ENCODE measurements at places on chromosomes 4 and X.
A peak's percentile ranks its signal among the peaks of the same experiment; 100 is the strongest.

DNA sequence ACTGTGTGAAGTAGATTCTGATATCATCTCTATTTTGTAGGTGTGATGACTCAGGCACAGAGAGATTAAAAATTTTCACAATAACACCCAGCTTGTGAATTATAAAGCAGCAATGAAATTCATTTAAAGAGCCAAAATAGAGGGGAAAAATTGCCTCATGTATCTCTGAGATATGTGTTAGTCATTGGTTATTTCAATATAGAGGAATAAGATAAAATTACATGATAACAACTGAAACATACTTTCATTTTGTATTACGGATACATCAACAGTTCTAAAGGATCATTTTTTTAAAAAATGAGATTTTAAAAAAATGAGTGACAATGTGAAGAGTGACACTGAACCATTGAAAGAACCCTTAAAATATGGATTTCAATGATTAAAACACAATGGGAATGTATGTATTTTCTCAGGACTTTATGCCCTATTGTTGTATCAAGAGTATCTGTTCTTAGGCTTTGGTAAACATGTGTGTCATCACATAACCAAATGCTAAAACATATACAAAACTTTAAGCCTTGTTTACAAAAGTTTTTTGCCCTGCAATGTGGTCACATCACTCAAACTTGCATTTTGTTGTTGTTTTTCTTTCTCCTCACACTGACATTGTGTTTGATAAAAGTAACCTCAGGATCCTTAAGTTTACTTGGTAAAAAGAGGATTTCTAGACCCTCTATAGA, 221.3 kb downstream of the ANTXR2 start:
- DNase-seq, result no peak

DNA sequence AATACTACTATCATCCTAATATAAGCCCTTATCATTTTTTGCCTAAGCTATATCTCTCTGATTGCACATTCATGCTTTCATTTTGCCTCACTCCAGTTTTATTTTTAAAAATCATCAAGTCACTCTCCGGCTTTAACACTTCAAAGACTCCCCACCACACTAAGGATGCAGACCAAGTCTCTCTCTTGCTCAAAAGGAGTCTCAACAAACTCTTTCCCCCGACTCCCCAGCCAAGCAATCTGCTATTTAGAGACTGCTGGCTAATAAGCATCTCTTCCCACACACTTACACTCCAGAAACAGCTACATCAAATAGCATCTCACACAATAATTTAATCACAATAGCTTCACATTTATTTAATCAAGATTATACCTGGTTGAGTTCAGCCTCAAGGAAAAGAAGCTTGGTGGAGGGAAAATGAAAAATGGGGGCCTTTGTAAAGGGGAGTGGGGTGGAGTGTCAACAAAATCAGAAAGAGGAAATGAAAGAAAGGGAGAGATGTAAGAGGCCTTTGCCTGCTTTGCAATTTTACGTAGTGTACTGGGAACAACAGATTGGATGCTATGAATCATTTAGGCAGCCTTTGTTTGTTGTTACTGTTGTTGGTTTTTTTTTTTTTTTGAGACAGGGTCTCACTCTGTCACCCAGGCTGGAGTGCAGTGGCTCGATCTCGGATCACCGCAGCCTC, 104.1 kb upstream of the MCF2 start:
- DNase-seq, result no peak

DNA sequence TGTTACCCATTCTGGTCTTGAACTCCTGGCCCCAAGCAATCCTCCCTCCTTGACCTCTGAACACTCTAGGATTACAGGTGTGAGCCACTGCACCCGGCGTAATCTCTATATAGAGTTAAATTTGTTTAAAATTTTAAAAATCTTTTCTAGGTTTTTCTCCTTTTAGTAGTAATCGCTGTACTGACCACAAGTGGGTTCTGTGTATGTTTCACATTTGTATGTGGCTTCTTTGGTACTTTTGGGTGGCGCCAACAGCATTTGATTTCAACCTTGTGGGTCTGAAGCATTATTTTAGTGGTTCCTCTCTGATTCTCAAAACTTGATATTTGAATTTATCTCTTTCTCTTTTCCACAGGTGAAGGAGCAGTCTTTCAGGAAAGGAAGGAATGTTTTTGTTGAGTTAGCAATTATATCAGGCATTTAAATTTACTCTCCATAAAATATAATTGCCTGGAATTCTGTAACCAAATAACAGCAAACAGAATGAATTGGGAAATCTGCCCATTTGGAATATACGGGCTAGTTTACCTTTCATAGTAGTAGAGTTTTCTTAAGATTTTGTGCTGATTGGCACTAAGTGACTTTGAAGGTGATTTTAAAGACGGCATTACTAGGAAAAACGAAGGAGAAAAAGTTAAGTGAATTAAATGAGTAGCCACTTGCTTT, 29.5 kb downstream of the ARHGAP10 start:
- no peak for DNase-seq

DNA sequence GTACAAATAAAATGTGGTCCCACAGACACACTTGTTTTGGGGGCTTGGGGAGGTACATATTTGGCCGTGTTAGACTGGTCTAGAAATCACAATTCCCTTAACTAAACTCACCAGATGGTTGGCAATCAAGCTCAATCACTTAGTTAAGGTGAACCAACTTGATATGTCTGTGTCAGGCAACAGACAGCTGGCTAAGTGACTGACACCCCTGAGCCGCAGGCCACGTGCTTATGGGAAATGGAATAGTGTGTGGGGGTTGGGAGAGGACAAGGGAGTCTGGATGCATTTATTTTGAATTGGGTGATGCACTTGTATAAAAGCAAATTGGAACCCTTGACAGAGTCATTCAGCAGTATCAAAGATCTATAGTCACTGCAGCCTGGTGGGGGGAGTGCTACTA, 209.0 kb downstream of the HS6ST2 start:
- DNase-seq, result no peak

- no peak for DNase-seq
These were observed 40.5 kb downstream of the C4orf33 start for GRCh38 chr4:129136433-129136832.

GRCh38 chr4:15558561-15558960, 88.9 kb downstream of the CC2D2A start:
- no peak for DNase-seq

DNA sequence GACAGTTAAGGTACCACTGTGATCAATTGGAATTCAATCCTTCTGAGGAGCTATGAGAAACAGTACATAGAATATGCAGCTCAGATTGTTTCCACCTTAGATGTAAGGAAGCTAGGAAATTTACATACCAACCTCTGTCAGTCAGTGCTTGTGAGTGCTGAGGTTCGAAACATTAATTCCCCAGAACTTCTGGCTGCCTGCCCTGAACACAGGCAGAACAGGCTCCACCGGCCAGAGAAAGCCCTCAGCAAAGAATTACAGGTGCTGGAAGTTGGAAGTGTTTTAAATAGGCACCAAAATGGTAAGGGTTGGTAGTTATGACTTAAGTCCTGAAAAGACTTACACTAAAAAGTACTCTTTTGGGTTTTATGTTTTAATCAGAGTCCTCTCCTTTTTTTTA, 651.8 kb downstream of the C4orf33 start:
- no peak for DNase-seq

DNA sequence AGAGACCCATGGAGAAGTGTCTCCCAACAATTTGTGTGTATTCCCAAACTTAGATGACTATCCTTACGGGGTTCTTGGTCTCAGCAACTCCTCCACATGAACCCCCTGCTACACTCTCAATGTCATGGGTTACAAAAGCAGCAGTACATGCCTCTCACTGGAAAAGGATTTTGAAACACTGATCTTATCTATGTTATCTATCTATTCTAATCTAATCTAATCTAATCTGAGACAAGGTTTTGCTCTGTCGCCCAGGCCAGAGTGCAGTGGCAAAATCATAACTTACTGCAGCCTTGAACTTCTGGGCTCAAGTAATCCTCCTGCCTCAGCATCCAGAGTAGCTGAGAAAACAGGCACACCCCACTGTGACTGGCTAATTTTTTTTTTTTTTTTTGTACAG, 19.3 kb downstream of the TSPAN5 start:
- no peak for DNase-seq

DNA sequence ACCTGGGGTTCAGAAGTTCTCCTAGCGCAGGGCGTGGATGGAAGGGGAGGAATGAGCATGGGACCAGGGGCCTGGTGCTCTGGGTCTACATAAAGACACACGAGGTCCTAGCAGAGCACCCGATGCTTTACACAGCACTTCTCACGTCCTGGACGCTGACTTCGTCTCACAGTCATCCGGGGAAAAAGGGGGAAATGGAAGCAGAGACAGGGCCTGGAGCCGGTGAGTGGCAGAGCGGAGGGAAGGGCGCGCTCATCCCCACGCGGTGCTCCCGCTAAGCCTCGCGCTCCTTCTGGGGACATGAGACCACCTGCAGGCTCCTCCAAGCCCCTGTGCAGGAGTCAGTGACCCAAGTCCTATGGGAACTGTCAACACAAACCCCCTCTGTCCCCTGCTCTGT, 157.7 kb downstream of the AFAP1 start:
- DNase-seq, result no peak

DNA sequence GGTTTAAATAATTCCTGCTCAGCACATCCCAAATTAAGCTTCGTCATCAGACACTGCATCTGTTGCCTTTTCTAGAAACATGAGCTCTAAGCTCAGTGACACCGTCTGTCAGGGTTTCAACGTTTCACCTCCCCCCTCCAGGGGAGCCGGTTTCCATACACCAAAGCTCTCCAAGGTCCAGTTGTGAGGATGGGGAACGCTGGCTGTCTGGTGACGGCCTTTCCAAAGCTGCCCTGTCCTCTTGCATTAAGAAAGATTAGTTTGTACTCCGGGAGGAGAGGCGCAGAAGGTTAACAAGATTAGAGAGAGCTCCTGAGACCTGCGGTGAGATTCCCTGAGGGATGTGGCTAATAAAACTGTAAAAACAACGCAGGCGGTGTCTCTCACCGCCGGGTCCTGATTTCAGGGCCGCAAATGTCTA, 43.2 kb downstream of the ASMT start:
- DNase-seq, result no peak

GRCh38 chr4:86972997-86973396, 38.2 kb downstream of the AFF1 start:
- DNase-seq, result peak; percentile 30

Measured in HL-60 (cell line).